ENCODE measurements at places on chromosomes 5 and 9.

DNA sequence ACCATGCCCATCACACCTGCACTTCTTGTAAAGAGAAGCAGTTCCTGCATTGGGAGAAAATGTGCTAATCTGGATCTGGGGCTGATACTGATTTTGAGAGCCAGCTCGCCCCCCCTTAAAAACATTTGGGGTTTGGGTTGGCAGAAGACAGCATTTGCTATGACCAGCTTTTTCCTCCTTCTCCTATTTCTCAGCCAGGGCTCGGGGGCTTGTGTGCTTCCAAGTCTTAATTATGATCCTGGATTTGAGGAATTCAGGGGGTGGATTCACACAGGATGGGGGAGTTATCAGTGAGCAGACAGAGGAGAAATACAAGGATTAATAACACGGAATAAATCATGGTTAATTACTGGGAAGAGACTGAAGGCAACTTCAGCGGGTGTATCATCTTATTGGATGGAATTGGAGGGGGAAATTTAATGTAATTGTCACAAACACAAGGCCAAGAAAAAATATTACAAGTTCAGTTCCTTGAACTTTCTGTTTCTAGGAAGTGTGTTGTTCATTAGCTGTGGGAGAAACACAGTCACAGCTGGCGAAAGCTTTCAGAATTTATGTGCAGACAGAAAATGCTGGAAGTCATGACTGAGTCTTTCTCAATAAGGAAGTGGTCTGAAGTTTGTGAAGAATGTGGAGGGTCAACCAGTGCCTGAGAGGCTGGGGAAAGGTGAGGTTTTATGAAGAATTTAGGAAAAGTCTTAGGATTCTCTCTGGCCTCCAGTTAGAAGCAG lies 15.3 kb downstream of the C9orf152 start:
- no peak for DNase-seq

GRCh38 chr5:31753700-31754357 lies 114.9 kb downstream of the PDZD2 start:
- no peak for DNase-seq

DNA sequence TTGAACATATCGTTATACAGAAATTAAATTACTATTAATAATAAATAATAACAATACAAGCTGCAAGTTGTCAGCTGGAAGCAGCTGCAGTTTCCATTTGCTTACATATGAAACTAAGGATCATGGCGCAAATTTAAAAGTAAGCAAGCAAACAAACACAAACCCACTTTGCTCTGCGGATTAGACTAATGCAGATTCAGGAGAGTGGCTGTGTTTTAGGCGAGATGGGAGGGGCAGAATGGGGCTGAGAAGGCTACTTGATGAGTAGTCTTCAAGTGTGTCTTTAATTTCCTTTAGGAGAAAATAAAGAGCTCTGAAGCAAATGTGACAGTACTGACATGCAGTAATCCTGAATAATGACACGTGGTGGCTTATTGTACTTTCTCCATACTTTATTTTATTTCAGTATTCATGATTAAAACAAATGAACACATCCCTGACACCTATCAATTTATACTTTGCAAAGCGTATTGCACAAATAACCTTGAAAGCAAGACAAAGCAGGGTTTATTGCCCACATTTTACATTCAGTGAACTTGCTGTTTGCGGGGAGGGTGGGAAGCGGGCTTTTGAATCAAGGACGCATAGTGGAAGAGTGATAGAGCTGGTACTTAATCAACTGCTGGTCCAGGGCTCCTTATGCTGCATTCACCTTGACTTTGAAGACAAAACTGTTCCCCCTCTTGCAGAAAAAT lies 221.4 kb upstream of the TRIM32 start:
- no peak for DNase-seq

DNA sequence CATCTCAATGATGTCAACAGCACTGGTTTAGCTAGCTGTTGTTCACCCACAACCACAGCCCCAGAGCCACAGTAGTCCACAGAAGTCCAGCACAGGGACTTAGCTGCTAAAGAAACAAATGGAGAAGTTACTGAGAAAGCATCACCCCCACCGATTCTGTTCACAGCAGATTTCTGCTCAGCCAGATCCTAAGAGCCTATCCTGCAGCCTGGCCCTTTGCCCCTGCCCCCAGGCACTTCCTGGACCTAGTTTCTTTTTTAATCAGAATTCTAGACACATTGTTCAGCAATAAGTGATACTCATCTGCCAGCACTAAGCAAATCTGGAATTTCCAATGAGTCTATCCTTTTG lies 7.4 kb downstream of the B4GALT1 start:
- peak; percentile 60 for DNase-seq

- DNase-seq = no peak
Observed at GRCh38 chr5:76290321-76290757, 112.7 kb upstream of the IQGAP2 start.

- DNase-seq = no peak
Observed at GRCh38 chr5:103587185-103587748, 24.7 kb upstream of the NUDT12 start.

- DNase-seq = no peak
Observed at GRCh38 chr5:154285661-154286408, 95.3 kb downstream of the GALNT10 start.

GRCh38 chr9:124293718-124294506 lies 36.2 kb downstream of the NEK6 start:
- no peak for DNase-seq

Measured in stimulated activated CD8-positive, alpha-beta memory T cell treated with anti-CD3 and anti-CD28 coated beads, Interleukin-15, amount 100 ng/mL, for 48 hours (primary cell).